ENCODE measurements at places on chromosomes 3 and 15.

GRCh38 chr3:33447958-33448357 lies 7.8 kb upstream of the UBP1 start:
- DNase-seq = peak; percentile 58

DNA sequence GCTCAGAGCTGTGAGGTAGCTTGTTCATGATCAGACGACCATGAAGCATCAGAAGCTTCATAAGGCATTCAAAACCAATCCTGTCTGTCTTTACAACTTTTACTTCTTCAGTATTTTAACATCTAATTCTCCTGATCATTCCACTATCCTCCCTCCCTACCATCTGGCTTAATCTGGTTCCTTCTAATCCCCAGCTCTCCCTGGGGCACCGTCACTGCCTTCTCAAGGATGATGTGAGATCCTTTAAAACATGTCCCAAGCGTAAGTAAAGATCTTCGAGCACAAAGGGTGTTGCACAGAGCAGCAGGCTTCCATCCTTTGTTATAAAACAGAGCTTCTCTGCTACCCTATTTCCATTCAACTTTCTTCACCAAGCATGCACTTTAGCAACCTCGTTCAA lies 362.7 kb upstream of the ARRDC4 start:
- no peak for DNase-seq

GRCh38 chr3:160176923-160177322 lies 48.3 kb upstream of the C3orf80 start:
- DNase-seq = no peak

DNA sequence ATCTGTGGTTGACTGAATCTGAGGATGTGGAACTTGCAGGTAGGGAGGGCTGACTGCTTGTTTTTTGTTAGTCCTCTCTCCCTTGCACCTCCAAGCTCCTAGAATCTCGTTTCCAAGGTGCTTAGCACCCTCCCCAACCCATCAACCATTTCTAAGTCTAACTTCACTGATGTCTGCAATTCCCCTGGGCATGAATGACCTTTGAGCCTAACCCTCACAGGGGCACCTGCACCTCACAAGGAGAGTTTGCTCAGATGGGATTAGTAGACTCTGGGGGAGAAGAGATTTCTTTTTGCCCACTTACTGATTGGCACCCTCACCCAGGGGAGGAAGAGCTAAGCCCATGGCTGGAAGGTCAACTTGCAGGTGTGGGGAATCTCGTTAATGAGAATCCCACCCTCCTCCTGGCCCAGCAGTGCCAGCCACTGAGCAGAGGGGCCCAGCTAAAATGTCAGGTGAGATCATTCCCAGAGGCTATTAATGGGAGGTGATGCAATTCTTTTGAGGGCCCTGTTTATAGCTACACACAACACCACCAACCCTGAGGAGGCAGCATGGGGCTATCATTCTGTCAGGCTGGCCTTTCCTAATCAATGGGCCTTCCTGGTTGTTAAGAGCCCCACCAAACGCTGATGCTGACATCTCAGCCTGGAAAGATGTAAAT lies 81.6 kb upstream of the HERC1 start:
- no peak for DNase-seq

DNA sequence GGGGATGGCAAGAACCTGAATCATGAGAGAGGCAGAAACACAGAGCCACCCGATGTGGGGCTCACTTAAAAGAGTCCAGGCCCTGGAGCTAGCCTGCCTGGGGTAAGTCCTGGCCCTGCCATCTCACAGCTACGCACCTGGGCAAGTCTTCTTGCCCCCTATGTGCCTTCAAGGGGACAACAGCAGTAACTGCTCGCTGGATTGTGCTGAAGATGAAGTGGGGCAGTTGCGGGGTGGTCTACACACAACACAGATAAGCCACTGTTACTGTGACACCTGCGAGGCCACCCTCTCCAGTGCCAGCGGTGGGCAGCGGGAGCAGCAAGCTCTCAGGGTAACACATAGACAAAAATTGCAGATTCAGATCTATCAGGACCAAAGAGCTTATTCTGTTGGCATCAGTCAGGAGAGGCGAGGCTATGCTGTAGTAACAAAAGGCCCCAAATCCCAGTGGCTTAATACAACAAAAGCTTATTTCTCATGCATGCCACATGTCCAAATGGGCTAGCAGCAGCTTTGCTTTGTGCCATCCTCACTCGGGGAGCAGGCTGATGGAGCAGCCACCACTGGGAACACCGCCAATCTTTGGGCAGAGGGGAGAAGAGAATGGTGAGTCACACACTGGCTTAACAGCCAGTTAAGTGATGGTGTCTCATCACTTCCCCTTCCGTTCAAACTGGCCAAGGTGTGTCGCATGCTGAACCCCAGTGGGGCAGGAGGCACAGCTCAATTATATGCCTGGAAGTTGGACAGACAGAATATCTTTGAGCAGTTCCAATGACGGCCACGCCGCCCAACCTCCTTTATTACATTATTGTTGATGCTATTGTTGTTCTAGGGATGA lies 78.3 kb downstream of the WNT7A start:
- DNase-seq = no peak

DNA sequence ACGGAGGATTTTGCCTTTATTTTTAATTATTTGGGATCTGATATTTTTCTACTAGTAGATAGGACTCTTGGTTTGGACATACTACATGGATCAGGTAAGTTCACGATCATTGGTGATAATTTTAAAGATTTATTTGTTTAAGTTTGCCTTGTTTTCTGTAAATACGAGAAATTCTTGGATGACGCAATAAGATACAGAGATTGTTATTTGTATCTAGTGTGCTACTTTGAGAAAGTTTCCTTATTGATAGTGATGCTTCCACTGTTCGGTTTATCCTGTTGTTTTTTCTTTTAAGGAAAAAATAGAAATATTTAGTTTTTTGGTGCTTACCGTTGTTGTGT lies 577 bp downstream of the CHD2 start:
- DNase-seq = no peak

- no peak for DNase-seq
Observed at GRCh38 chr3:182605882-182606611, 187.3 kb upstream of the ATP11B start.
